ENCODE measurements at places on chromosomes 11 and 22. TPM values are rescaled to one million over a fixed set of nuclear protein-coding genes. Genes with fewer than 3 reads are reported as not detected.

DNA sequence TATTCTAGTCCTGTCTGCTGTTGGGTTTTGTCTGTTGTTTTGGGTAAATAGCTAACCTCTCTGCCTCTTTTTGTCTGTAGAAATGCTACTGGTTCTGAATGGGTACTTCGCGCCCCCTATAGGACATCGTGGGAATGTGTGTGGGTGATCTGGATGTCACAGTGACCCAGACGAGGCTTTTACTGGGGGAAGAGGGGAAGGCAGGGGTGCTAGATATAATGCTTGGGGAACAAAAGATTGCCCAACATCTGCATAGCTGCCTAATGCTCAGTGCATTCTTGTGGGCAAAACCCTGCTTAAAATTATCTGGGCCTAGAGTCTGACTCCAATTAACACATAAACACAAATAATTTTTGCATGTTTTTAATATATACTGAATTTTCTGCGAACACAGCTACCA lies 57.7 kb downstream of the BMAL1 start:
- H3K4me3 ChIP-seq, result no peak overlapping the region
- peak; percentile 49 for DNase-seq
- H3K27me3 ChIP-seq, result no peaks in the 10 kb centered on the region
- peaks cover 7% of the 10 kb centered on the region for H3K4me1 ChIP-seq
- no peak overlapping the region for H3K27ac ChIP-seq

- H3K4me3 ChIP-seq, result no peak overlapping the region
- no peaks in the 10 kb centered on the region for H3K27me3 ChIP-seq
- DNase-seq, result no peak
- no peak overlapping the region for H3K27ac ChIP-seq
- H3K36me3 ChIP-seq, result no peaks in the 10 kb centered on the region
Observed at GRCh38 chr11:41307296-41308080, 152.0 kb downstream of the LRRC4C start.

GGTLC2 gene
- not detected for total RNA-seq

DNA sequence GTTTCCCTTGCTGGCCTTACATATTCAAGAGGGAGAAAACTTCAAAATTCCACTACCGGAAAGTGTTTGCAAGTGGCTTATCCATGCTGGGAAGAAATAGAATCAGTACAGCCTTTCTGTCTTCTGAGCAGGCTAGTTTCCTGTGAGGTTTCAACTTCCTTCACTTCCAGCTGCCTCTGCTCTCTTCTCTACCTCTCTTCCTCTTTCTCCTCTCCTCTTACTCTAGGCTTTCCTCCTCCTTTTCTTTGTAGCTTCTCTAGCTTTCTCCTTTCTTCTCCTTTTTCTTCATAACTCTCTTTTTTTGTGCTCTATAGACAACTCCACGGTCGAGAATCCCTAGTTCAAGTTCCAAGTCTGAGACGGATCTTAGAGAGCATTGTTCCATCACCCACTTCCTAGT lies 421.8 kb downstream of the ETS1 start:
- DNase-seq, result no peak
- peaks cover 13% of the 10 kb centered on the region for H3K4me1 ChIP-seq
- no peak overlapping the region for H3K4me3 ChIP-seq
- no peaks in the 10 kb centered on the region for H3K36me3 ChIP-seq
- H3K27ac ChIP-seq, result peak overlapping the region; percentile 1
- no peaks in the 10 kb centered on the region for H3K27me3 ChIP-seq

- DNase-seq, result peak; percentile 34
- H3K27ac ChIP-seq, result no peak overlapping the region
- H3K4me1 ChIP-seq, result no peaks in the 10 kb centered on the region
- H3K36me3 ChIP-seq, result no peaks in the 10 kb centered on the region
- H3K4me3 ChIP-seq, result no peak overlapping the region
- no peaks in the 10 kb centered on the region for H3K27me3 ChIP-seq
Observed at GRCh38 chr11:102615077-102615893, 9.8 kb downstream of the MMP20 start.

DNA sequence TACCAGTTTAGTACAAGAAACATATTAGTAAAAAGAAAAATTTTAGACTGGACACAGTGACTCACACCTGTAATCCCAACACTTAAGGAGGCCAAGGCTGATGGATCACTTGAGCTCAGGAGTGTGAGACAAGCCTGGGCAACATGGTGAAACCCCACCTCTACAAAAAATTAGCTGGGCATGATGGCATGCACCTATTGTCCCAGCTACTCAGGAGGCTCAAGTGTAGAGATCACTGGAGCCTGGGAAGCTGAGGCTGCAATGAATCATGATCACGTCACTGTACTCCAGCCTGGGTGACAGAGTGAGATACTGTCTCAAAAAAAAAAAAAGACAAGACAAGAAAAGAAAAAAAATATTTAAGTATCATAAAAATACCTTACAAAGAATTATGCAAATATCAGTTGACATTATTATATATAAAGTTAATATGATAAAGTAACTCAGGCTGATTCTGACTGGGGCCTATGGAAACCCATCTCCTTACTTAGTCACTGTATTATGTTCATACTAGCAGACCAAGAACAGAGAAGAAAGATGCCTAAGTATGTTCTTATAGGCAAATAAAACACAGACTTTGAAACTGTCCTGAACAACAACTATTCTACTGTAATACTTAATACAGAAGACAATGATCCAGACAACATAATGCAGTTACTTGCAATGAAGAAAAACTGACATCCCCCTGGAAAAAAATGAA lies 27.3 kb downstream of the FAM168A start:
- no peak overlapping the region for H3K4me3 ChIP-seq
- H3K36me3 ChIP-seq, result peaks cover 8% of the 10 kb centered on the region
- H3K27me3 ChIP-seq, result no peaks in the 10 kb centered on the region
- DNase-seq, result no peak
- H3K27ac ChIP-seq, result no peak overlapping the region

DNA sequence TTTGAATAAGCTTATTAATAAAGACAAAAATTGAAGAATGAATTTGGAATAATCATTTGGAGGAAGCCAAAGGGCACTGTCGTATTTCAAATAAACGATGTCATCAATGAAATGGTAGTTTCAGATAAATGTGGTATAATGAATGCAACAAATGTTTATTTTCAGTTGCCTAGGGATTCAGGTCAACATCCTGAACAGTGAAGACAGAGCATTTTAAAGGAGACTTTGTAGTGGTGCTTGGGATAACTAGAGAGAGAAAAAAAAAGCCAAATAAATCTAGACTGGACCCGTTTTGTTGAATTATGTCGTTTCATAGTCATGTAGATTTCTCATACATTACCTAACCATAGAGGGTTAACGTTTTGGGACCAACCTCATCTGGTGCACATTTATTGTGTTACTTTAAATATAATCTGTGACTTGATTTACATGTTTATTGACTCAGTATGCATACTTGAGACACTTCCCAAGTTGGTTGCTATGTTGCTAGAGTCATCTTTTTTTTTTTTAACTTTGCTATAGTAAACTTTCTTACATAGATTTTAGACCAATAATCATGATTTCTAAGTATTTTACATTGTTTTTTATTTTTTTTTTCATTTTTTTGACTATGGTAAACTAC lies 111.1 kb downstream of the NCAM1 start:
- H3K27me3 ChIP-seq, result no peaks in the 10 kb centered on the region
- H3K4me1 ChIP-seq, result no peaks in the 10 kb centered on the region
- H3K27ac ChIP-seq, result no peak overlapping the region
- H3K4me3 ChIP-seq, result no peak overlapping the region

- DNase-seq, result no peak
- no peak overlapping the region for H3K27ac ChIP-seq
- no peaks in the 10 kb centered on the region for H3K27me3 ChIP-seq
- H3K4me3 ChIP-seq, result no peak overlapping the region
Observed at GRCh38 chr11:85903406-85903805, 48.2 kb downstream of the CCDC83 start.

LMO1 gene
- not detected for total RNA-seq

GRCh38 chr11:61533401-61533800 lies 24.9 kb downstream of the LRRC10B start:
- DNase-seq, result peak; percentile 69
- H3K27ac ChIP-seq, result no peak overlapping the region
- H3K4me3 ChIP-seq, result no peak overlapping the region
- no peaks in the 10 kb centered on the region for H3K36me3 ChIP-seq
- H3K4me1 ChIP-seq, result no peaks in the 10 kb centered on the region

- H3K4me1 ChIP-seq, result no peaks in the 10 kb centered on the region
- no peak overlapping the region for H3K27ac ChIP-seq
- H3K4me3 ChIP-seq, result no peak overlapping the region
- no peaks in the 10 kb centered on the region for H3K27me3 ChIP-seq
- peak; percentile 44 for DNase-seq
Observed at GRCh38 chr11:108697872-108698473, 33.1 kb downstream of the DDX10 start.

LAYN gene
- total RNA-seq, result 0.19 TPM
